ENCODE measurements at places on chromosomes 4 and X. TPM values are rescaled to one million over a fixed set of nuclear protein-coding genes. Genes with fewer than 3 reads are reported as not detected.

- peak; percentile 38 for DNase-seq
Measured at GRCh38 chr4:56148428-56148827, 199.7 kb downstream of the CEP135 start.

DNA sequence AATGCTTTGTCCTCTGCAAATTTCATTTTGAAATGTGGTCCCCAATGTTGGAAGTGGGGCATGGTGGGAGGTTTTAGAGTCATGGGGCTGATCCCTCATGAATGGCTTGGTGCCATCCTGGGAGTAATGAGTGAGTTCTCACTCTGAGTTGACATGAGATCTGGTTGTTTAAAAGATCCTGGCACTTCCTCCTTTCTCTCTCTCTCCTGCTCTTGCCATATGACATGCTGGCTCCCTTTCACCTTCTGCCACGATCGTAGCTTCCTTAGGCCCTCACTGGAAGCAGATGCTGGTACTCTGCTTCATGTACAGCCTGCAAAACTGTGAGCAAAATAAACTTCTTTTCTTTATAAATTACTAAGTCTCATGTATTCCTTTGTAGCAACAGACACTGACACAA is 262.0 kb downstream of the IL15 start:
- peak; percentile 3 for DNase-seq

- DNase-seq, result peak; percentile 29
Measured at GRCh38 chr4:185344743-185345538, 50.8 kb downstream of the LRP2BP start.

Gene UPF3B
- 1.7 TPM for total RNA-seq

Gene GAGE12E
- not detected for total RNA-seq

Gene SLITRK4
- 6.1 TPM for total RNA-seq

DNA sequence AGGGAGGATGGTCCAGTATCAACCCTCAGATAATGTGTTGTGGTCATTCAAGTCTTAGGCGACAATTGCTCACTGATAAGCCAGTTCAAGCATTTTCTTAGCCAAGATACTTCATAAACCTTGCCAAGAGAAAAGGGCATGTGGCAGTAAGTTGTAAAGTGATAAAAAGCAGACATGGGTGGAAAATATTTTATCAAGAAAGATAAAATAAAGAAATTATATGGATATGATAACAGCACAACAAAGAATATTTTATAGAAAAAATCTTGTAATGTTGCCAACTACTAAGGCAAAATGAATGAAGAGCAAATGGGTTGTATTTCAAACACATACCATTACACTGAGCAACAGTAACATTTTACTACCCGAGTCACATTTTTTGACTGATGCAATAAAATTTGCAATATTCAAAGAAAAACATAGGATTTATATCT is 217.4 kb upstream of the PITX2 start:
- DNase-seq, result peak; percentile 71

DNA sequence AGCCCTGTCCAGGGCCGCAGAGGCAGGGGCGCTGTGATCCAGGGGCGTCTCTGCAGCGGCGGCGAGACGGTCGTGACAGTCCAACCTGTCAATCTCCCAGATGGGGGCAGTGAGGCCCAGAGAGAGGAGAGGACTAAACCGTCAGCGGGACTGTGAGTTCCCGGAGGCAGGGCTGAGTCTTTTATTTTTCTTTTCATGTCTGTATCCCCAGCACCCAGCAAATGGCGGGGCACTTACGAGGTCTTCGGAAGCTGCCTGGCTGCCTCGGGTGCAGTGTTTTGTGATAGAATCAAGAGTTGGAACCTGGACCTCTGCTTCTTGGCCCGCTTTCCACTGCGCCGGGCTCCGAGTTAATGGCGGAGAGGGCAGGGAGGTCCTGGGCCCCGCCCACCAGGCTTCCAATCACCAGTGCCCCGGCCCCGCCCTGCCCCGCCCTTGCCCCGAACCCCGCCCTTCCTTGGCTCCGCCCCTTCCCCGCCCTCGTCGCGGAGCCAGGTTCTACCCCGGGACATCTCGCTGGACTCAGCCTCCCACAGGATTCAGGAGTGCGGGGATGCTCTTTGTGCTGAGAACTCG is 35.3 kb upstream of the GRPEL1 start:
- peak; percentile 67 for DNase-seq

Gene TEX28
- not detected for total RNA-seq

DNA sequence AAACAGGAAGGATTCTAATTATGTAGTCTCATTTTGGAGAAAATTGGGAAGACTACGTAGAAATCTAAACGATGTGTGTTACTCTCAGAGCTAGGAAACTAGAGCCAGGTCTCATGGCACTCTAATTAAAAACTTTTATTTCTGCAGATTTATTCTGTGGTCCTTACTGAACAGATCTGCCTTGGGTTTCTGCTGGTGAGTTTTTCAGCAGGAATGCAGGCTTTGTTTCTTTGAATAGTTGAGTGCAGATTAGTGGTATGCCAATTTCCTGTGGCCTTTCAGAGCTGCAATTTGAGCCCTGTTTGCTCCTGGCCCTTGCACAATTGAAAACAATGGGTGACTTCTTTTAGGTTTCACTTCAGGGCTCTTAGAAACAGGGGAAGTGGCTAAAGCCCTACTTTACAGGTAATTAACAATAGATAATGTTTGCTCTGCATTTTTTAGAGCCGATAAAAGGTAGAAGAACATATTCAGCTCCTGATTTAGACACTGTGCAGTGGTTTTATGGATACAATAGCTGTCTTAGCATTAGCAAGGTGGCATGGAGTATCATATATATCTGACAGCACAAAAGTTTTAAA is 21.8 kb downstream of the SPRY1 start:
- DNase-seq, result peak; percentile 85

- DNase-seq, result no peak
Measured at GRCh38 chrX:1416965-1417760, 25.2 kb upstream of the SLC25A6 start.

Gene SPOCK3
- not detected for total RNA-seq

Gene FGFBP2
- total RNA-seq, result not detected

DNA sequence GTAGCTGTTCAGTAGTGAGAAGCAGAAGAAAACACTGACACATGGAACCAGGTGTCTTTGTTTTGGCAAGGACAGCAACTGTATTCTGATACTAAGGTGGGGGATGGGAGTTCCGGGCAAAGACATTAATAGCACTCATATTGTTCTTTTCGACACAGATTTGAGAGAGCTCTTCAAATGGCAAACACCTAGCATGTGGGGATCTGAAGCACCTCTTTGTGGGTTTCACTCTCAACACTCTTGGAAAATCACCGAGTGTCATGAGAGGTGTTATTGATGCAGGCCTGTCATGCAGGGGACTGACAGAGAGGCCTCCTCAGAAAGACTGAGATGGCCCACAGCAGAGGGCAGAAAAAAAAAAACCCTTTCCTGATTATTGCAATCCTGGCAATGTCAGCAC is 228.4 kb upstream of the VCX start:
- DNase-seq, result no peak

- no peak for DNase-seq
Measured at GRCh38 chr4:149008415-149009025, 566.3 kb upstream of the NR3C2 start.
